ENCODE measurements at places on chromosomes 1 and 21.

DNA sequence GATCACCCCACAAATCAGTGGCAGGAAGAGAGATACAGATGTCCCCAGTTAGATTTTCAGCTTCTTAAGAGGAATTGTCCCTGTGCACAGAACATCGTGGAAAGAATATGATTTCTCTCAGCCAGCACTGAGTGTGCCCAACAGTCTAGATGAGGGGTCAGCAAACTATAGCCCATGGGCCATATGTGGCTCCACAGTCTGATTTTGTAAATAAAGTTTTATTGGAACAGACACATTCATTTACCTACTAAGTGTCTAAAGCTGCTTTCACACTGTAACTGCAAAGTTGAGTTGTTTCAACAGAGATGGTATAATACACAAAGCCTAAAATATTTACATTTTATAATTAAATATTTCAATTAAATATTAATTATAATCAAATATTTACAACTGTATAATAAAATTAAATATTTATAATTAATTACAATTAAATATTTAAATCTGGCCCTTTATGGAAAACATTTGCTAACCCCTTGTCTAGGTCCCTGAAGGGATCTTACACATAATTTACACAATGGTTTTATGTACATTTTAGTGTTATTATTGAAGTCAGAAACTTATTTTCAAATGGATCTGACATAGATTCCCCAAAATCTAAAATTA is 407.6 kb downstream of the PTPRU start:
- no peak for DNase-seq

GRCh38 chr1:38026592-38027200 is 14.2 kb downstream of the UTP11 start:
- DNase-seq, result no peak

GRCh38 chr1:19360843-19361610 is 48.9 kb downstream of the SLC66A1 start:
- no peak for DNase-seq

DNA sequence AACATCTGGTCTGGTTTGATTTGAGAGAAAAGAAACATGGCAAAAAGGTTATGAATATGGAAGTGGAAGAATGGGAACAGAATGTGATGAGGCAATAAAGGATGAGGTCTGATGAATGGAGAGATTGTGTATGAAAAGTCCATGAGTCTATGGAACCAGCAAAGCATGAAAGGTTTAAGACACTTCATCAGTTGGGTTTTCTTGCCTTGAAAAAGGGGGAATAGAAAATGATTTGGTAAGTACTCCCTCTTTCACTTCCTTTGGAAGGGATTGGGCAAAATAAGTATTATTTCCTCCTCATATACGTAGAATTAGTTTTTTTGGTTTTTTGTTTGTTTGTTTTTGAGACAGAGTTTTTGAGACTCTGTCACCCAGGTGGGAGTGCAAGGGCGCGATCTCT is 155.8 kb downstream of the TRIM33 start:
- no peak for DNase-seq

DNA sequence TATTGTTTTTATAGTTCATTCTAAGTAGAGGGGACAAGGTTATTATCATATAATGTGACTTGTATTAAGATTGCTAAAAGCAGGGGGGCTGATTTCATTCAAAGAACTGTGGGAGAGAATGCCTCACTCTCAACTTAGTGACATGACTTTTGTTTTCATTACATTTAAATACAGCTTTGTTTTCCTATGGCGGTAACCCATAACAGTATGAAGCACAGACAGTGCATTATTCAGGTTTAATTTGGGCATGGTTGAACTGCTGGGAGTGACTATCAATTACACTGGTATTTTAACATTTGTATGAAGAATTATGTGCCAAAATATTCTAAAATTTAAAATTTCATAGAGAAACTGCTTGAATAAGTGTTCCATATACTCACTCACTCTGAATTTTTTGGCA is 637.3 kb downstream of the USP25 start:
- no peak for DNase-seq

GRCh38 chr1:36580524-36580923 is 97.8 kb upstream of the CSF3R start:
- no peak for DNase-seq

- DNase-seq, result no peak
These were observed 98.4 kb upstream of the SLC45A1 start for GRCh38 chr1:8219530-8219929.

DNA sequence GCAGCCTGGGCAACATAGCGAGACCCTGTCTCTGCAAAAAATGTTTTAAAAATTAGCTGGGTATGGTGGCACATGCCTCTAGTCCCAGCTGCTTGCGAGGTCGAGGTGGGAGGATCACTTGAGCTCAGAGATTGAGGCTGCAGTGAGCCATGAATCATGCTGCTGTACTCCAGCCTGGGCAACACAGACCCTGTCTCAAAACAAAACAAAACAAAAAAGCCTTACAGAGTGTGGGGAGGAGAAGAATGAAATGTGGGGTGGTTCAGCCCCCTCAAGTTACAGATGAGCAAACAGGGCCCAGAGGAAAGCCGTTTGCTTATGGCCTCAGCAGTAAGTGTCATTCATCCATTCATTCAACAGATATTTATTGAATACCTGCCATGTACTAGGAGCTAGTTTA is 40.7 kb downstream of the RPS6KA1 start:
- no peak for DNase-seq

GRCh38 chr1:16266411-16267118 is 29.6 kb upstream of the CPLANE2 start:
- DNase-seq, result no peak

DNA sequence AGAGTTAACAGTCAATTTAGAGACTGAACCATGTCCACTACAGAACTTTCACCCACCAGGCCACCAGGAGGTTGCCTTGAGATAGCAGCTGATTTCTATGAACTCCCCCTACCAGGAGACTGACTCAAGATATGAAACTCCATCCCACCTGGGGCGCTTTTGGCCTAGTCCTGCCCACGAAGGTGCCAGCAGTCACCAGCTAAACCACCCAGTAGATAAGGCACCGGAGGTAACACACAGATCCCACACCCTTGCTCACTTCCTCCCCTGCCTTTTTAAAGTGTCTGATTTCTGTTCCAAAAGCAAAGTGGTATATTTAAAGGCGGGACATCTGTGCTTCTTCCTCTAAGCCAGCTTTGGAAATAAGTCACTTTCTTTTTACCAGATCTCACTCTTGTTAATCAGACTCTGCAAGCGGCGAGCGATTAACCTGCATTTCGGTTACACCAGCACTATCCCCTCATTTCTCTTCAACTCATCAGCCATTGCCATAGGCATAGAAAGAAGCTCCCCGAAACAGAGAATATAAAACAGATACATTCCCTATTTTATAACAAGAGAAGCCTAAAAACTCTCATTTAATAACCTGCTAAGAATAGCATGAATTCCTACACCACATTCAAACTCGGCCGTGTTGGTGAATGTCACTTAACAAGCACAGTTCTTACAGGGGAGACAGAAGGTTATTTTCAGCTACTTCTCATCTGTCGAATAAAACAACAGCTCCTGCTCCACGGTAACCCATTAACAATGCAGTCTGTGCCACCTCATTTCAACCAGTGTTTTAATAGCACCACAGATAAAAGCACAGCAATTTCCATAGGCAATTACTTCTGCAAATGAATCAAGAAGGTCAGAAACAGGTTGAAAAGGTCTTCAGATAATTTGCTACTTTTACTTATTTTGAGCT is 318.1 kb downstream of the KCNH1 start:
- DNase-seq, result no peak

DNA sequence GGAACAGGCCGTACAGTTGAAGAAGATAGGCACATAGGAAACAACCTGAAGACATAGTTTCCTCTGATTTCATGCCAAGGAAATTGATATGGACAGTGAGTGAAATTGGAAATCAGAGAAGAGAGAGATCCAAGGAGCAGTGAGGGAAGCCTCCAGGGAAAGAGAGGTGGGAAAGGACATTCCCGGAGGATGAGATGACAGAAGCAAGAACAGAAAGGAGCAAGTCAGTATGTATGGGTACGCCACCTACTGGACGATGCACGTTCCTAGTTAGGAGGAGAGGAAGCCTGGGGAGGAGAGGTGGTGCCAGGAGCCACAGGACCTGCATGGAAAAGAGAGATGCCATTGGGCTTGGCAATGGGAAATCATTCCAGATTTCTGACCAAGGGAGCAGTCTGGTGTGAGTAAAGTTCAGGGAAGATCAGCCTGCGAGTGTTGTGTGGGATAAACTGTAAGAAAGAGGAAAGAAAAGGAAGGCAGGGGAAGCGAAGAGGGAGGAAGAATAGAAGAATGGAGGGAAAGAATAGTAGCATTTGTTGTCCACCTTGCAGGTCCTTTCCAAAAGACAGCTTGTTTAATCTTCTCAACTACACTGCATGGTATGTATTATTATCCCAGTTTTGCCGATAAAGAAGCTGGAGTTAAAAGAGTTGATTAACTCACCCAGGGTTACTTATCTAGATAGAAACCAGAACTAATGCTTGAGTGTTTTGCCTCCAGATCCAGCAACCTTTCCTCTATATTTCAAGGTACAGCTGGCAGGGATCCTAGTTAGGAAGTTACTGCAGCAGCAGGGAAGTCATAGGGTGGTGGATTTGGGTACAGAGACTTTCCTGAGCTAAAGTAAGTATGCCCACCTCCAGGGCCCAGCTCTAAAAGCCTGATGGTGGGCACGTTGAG is 27.4 kb downstream of the C1orf116 start:
- peak; percentile 17 for DNase-seq

DNA sequence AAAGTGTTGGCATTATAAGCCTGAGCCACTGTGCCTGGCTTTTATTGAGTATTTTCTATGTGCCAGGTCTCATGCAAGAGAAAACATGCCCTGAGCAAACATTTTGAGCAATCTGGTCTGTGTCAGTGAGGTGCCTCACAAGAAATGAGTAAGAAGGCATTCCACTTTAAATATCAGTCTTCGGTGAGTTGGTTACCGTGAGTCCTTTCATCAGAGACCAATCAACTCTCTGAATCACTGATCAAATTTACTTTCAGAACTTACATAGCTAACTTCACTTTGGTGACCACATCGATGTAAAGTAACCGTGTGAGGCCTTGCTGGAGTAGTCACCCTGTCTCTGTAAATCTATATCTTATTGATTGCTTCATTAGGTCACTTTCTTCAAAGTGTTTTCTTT is 14.3 kb upstream of the DDX59 start:
- DNase-seq, result no peak

DNA sequence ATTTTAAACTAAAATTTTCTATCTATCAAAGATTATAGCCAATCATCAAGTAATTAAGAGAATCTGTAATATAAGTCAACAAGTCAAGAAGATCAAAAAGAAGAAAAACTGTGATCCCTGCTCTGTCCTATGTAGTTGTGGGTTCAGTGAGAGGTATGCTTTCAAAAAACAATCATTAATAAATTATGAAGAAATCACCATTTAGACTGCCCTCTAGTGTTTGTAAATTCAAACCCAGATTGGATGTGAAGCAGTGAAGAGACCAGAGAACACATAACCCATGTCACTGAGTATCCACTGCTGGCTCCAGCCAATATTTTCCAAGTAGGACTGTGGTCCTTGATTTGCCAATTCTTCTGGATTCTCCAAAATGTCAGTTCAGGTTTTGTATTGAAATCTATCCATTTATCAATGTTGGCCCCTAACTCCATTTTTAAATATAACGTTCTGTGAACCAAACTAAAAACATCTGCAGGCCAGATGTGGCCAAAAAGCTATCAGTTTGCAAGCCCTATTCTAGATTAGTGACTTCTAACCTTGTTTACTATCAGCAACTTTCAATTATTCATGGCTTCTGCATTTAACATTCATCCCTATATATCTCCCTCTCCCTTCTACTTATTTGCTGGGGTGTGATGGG is 467.5 kb upstream of the CXADR start:
- DNase-seq, result no peak

GRCh38 chr21:16176570-16176969 is 446.8 kb downstream of the USP25 start:
- DNase-seq, result no peak

DNA sequence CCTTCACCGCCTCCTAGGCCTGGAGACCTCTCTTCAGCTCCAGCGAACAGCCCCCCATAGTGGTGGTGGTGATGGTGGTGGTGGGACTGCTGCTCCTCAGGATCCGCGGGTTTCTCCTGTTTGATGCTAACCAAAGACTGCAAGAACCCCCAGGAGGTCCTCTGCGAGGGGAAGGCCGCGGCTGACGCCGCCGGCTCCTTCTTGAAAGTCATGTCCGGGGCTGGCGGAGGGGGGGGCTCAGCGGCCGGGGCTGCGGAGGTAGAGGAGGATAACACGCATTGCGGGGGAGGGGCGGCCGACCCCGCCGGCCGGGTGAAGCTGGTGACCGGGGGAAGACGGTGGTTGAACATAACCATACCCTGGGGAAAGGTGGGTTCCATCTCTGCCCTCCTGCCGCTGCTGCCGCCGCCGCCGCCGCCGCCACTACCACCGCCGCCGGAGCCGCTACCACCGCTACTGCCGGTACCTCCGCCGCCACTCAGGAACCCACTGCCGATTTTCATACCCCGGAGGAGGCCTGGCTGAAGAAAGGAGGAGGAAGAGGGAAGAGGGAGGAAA is 554 bp downstream of the ZNF281 start:
- peak; percentile 9 for DNase-seq

DNA sequence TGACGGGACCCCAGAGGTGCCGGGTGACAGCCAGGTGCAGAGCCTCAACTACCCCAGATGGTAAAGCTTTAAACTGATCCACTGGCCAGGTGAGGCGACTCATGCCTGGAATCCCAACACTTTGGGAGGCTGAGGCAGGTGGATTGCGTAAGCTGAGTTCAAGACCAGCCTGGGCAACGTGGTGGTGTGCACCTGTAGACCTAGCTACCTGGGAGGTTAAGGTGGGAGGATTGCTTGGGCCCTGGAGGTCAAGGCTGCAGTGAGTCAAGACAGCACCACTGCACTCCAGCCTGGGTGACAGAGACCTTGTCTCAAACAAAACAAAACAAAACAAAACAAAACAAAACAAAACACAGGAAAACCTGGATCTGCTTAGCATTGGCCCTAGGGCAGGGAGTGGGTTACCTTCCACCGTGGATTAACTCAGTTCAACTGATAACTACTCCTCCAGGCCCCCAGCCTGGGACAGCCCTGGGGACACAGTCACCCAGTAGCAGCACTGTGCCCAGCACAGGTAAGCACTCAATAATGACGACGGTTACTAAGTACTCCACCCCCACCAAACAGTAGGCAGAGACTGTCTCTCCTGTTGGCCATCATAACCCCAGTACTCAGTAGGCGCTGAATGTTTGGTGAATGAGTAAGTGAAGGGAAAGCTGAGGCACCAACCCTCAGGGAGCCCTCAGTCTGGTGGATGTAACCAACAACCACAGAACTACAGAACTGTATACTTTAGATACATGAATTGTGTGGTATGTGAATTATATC is 21.6 kb downstream of the SLC66A1 start:
- no peak for DNase-seq
